Cardiac muscle cell (in vitro differentiated cells and primary cell): ENCODE measurements at places on chromosomes 1 and 21. TPM values are rescaled to one million over a fixed set of nuclear protein-coding genes. Genes with fewer than 3 reads are reported as not detected.

HSD11B1 gene
- not detected in 2 replicates for total RNA-seq

SPRR3 gene
- not detected in 2 replicates for total RNA-seq

RCSD1 gene
- 317 and 386 TPM in 2 replicates for total RNA-seq

ALX3 gene
- total RNA-seq, result 0.11 and 1.1 TPM in 2 replicates

ANKRD35 gene
- total RNA-seq, result 0.11 TPM in 1 of 2 replicates, not detected in the other

CLDN14 gene
- not detected in 2 replicates for total RNA-seq

TFF3 gene
- not detected in 2 replicates for total RNA-seq

EPHA10 gene
- 0.14 TPM in 1 of 2 replicates, not detected in the other for total RNA-seq

TMEM82 gene
- total RNA-seq, result 0.51 TPM in 1 of 2 replicates, not detected in the other

SEC16B gene
- 0.35 and 0.63 TPM in 2 replicates for total RNA-seq

ASCL5 gene
- 0.18 and 0.88 TPM in 2 replicates for total RNA-seq

LCK gene
- total RNA-seq, result 0.18 TPM in 1 of 2 replicates, not detected in the other

SPRR1A gene
- total RNA-seq, result not detected in 2 replicates

CRP gene
- total RNA-seq, result not detected in 2 replicates

CENPF gene
- 7.0 and 79.7 TPM in 2 replicates for total RNA-seq

FCRL6 gene
- total RNA-seq, result not detected in 2 replicates

KCNK1 gene
- total RNA-seq, result 1.8 and 3.7 TPM in 2 replicates

SPRR1B gene
- not detected in 2 replicates for total RNA-seq

TRABD2B gene
- total RNA-seq, result 0.60 and 1.2 TPM in 2 replicates

ASAP3 gene
- 71.1 and 157 TPM in 2 replicates for total RNA-seq

OR2M3 gene
- not detected in 2 replicates for total RNA-seq

KLHDC7A gene
- not detected in 2 replicates for total RNA-seq

CGN gene
- total RNA-seq, result 4.3 and 4.9 TPM in 2 replicates

FMN2 gene
- total RNA-seq, result 0.42 and 0.95 TPM in 2 replicates

ZBTB7B gene
- 25.5 and 25.6 TPM in 2 replicates for total RNA-seq

ATP5PO gene
- 251 and 646 TPM in 2 replicates for total RNA-seq
